Adipose tissue (tissue), 3 donors: ENCODE measurements at places on chromosomes 13 and 19. TPM values are rescaled to one million over a fixed set of nuclear protein-coding genes. Genes with fewer than 3 reads are reported as not detected.

ARHGEF1 gene
- polyA plus RNA-seq, result 39.4 TPM

SLC6A16 gene
- 1.6 TPM for polyA plus RNA-seq

NLRP9 gene
- polyA plus RNA-seq, result not detected

PLIN4 gene
- polyA plus RNA-seq, result 135 TPM

POSTN gene
- 29.4 TPM for polyA plus RNA-seq

ZNF534 gene
- polyA plus RNA-seq, result not detected

IGFL3 gene
- not detected for polyA plus RNA-seq

LSM14A gene
- 72.8 TPM for polyA plus RNA-seq

IZUMO2 gene
- polyA plus RNA-seq, result not detected

NKPD1 gene
- 0.04 TPM for polyA plus RNA-seq

NFKBIB gene
- 17.5 TPM for polyA plus RNA-seq

KLF12 gene
- 3.6 TPM for polyA plus RNA-seq

YJEFN3 gene
- polyA plus RNA-seq, result 3.7 TPM

ZNF57 gene
- 1.3 TPM for polyA plus RNA-seq

CYSLTR2 gene
- 0.07 TPM for polyA plus RNA-seq

KRTDAP gene
- polyA plus RNA-seq, result 0.42 TPM

IGFL2 gene
- polyA plus RNA-seq, result 0.09 TPM

PPAN gene
- 37.2 TPM for polyA plus RNA-seq

KLF5 gene
- polyA plus RNA-seq, result 3.3 TPM

ZNF681 gene
- 0.81 TPM for polyA plus RNA-seq

MAST3 gene
- 5.5 TPM for polyA plus RNA-seq

GSX1 gene
- not detected for polyA plus RNA-seq

CACNA1A gene
- polyA plus RNA-seq, result 2.0 TPM
